Colonic mucosa (tissue), 4 donors: ENCODE measurements at places on chromosomes 7 and 10. TPM values are rescaled to one million over a fixed set of nuclear protein-coding genes. Genes with fewer than 3 reads are reported as not detected.

Gene CDK5
- total RNA-seq: 15.9 TPM

DNA sequence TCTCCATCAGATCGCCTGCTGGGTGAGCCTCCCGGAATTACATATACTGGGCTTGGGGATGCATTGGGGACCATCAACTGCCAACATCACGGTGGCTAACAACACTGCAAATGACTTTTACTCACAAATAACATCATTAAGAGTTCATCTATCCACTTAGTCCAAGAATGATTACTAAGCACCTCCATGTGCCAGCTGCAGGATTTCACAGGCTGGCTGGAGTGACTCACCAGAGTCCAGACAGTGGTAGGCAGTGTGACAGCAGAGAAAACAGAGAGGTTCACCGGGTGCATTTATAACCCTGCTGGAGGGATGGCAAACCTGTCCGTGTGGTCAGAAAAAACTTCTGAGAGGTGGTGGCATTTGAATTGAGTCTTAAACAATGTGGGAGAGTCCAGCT is 3.2 kb upstream of the IGFBP3 start:
- DNase-seq: no peak

DNA sequence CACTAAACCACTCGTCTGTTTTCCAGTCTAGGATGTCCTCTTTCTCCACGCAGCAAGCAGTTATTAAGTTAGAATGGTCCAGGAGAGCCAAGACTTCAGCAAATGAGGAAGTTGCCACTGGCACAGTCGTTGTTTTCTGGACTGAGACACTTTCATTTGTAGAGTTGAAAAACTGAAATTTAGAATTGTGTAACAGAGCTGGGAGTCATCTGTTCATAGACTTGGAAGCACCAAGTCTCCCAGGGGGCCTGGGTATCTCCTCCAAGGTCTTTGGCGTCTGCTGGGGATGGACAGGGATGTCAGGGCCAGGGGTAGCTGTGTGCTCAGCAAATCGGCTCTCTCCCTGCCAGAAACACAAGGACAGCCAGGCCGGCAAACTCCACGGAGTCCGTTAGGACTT is 208.4 kb downstream of the FANK1 start:
- no peak for DNase-seq

Gene EN2
- total RNA-seq: not detected

Gene GFRA1
- total RNA-seq: 1.0 TPM

- DNase-seq: no peak
These were observed 89.6 kb downstream of the PODXL start for GRCh38 chr7:131466735-131467365.

- no peak for DNase-seq
These were observed 59.5 kb downstream of the LARP4B start for GRCh38 chr10:871951-872403.

DNA sequence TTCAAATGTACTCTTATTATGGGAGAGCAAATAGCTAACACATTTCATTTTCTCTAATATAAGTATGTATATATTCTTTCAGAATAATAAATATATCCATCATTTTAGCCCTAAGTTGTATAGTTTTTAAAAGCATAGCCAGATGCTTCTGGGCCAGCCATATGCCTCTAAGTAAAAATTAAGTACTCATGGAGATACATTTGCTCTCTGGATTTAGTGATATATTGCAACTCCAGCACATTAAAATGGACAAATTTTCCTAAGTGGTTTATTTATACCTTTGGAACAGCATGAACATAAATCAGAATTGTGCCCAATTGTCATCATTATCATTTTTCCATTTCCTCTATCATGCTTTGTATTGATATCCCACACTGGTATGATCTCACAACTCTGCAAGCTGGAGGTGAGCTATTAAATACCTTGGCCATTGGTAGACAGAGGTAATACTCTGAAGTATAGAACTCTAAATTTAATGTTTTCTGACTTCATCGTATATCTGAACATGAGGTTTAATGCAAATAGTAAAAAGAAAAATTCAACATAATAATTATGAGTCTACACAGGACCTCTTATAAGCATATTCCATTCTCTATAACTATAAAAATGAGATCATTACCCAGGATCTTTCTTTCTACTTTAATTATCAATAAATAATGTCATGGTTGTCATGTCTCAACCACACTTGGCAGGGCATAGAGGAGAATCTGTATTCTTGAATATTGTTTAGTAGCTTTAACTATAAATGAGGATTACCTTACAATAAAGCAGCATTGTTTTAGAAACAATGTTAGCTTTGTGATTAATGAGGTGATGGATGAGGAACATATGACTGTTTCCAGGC is 90.8 kb downstream of the AGMO start:
- no peak for DNase-seq

Gene PCDH15
- not detected for total RNA-seq

Gene ERVW-1
- total RNA-seq: not detected

GRCh38 chr7:46205478-46205877 is 284.4 kb upstream of the IGFBP3 start:
- DNase-seq: peak; percentile 27

DNA sequence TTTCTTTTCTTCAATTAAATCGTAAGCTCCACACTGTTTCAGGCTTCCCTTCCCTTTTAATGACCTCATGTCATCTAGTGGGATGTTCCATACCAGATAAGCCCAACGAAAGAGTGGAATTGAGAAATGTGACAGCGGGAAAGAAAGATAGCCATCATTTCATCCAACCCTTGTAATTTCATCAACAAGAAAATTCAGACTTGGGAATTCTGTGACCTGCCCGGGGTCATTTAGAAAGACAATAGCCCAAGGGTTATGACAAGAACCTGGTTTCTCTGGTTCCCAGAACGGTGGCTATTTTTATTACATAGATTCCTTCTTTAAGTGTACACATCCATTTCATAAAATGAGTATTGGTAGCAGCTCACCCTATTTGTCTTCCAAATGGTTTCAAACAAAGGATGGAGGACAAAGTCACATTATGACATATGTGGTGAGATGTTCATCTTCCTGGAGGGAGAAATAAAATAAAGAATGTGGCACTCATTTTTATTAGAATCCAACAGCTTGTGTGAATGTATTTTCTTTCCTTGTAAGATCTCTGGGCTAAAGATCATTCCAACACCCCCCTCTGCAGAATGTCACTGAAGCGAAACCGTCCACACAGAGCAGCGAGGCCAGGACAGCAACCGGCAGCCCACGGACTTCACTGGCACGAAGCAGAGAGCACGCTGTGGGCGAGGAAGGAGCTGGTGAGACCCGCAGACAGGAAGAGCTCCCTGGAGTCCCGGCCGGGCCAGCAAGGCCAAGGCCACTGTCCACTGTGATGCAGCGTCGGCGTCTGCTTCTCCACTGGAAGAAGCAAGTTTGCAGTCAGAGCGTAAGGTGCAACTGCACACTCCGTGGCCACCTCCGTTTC is 199.9 kb downstream of the KLF6 start:
- no peak for DNase-seq

DNA sequence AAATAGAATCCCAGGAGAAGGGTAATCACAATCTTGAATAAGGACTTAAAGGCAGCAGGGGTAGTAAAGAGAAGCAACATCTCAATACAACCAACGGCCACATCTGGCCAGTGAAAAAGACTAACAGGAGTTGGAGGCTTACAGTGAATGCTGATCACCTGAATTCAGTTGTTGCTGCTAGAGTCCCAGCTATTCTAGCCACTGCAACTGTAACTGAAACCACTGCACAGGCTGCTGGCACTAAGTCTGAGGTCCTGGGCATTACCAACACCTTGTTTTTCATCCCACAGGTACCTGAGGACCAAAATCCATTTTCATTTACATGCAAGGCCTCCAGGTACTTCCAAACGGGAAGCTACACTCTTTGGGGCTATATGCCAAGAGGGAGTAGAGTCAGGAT is 44.4 kb downstream of the TPK1 start:
- no peak for DNase-seq

DNA sequence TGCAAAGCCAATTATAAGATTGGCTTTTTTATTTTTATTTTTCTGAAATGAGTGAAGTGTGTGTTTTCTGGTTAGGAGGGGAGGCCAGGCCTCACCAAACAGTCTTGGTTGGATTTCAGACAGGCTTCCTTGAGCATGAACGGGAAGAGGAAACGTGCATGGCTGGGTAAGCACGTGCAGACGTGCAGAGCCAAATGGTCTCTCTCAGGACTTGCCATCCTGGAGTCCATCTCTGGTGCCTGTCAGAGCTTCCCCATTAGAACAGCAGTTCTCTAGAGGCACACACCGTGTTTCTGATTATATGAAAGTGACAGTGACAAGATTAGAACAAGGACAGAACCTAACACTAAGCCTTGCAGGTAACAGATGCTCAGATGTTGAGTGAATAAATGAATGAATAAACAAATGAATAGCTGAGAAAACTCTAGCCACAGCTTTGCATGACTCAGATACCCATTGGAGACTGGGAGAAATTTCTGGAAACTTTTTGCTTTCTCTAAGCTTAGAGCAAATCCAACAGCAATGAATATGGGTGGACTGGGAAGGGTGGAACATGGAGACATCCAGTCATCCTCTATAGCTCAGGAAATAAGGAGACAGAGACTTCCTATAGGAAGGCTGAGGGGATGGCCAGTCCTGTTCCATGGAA is 11.8 kb upstream of the CALD1 start:
- DNase-seq: no peak

Gene ADCY1
- 1.1 TPM for total RNA-seq

- no peak for DNase-seq
These were observed 179.9 kb downstream of the MGMT start for GRCh38 chr10:129646973-129647372.

Gene MACROH2A2
- 22.1 TPM for total RNA-seq

Gene GHRHR
- total RNA-seq: not detected

DNA sequence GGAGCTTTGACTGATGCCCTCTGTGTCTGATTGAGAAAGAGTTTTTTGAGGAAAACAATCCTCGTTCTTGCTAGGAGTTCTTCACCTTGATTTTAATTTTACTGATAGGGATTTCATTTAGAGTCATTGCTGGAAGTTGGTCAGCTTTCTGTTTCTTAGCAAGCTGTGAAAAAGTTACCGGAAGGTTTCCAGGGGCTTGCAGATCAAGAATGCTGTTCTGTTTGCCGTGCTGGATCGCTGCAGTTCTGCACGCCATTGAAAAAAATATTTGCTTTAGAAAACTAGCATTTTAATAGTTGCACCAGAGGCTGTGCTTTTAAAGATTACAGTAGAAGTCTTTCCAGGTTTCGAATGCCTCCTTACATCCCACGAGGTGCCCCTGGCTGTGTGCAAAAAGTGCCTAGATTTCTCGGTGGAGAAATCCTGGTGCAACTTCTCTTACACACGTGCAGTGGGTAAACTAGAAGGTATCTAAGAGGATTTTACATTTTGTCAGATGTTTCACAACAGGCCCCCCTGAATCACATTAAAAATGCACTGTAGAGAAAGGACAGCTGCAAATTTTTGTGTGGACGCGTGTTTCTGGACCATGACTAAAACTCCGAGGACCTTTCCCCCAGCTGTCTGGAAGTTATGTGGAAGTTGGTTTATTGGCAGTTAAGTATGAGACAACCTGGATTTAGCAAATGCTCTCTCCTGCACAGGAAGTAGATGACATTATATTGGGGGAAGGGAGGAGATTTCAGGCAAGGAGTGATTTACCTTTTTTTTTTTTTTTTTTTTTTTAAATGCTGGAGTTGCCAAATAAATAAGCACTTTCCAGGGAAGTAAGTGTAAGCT is 5.8 kb downstream of the TCF7L2 start:
- DNase-seq: peak; percentile 44
